ENCODE measurements at places on chromosomes 16 and 17.

- no peak for DNase-seq
Measured at GRCh38 chr17:527247-527646, 174.6 kb upstream of the RPH3AL start.

- no peak for DNase-seq
Measured at GRCh38 chr16:88713054-88713453, 6.8 kb downstream of the CTU2 start.

DNA sequence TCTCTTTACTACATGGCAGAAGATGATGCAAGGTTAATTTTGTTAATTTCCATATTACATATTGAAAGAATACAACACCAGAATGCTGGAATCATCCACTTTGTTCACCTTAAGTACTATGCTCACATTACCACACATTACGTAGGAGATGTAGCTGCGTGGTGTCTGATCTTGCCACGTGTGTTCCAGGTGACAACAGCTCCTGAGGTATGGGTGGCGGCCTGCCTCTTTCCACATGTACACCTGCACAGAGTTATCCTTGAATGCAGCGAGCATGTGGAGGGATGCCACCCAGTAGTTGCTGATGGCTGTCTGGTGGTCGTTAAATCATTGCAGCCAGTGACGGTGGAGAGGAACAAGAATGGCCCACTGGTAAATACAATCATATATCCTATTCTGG lies 740.5 kb upstream of the EEF2KMT start:
- DNase-seq = no peak

GRCh38 chr17:10633738-10634379 lies 23.2 kb downstream of the MYH3 start:
- DNase-seq = no peak

- DNase-seq = peak; percentile 27
Measured at GRCh38 chr17:67443931-67444595, 67.0 kb downstream of the PITPNC1 start.

GRCh38 chr17:77489893-77490255 lies 349.1 kb downstream of the SEC14L1 start:
- peak; percentile 51 for DNase-seq

DNA sequence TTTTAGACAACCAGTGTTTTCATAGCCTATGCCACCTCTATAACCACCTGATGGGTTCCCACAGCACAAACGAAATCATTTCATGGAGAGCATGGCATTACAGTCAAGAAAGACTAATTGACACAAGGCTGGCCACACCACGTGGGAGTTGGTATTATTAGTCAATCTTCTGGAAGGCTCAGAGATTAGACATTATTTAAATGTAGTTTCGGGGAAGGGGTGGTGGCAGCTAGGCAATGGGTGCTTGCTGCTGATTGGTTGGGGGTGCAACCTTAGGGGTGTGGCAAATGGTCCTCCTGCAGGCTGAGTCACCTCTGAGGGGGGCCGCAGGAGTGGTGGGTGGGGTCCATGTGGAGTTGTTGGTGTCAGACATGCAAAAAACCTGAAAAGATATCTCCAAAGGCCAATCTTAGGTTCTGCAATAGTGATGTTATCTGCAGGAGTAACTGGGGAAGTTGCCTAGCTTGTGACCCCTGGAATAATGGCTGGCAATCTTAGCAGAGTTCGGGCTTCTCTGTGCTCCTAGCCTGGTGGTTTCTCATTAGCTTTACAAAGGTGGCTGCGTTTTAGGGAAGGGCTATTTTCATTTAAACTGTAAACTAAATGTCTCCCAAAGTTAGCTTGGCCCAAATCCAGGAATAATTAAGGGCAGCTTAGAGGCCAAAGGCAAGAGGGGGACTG lies 4.6 kb downstream of the TEN1 start:
- DNase-seq = no peak

- DNase-seq = peak; percentile 37
Measured at GRCh38 chr16:67822511-67822910, 15.8 kb downstream of the TSNAXIP1 start.

GRCh38 chr16:82152196-82152595 lies 17.8 kb downstream of the MPHOSPH6 start:
- DNase-seq = no peak

DNA sequence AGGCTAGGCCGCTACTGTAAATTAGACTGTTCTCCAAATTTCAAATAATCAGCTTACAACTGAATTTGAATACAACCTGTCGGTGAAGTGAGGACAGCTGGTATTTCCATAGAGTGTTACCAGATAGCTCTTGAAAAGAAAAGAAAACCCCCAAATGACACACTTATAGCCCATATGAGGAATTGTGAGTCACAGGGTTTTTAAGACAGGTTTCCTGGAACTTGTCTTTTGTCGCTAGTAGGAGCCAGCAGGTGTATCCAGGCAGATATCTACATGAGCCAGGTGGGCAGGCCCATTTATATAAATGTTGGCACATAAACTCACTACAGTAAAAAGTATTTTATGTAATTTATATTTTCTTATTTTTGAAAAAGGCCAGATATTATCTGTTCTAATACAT lies 24.0 kb downstream of the TNRC6A start:
- DNase-seq = no peak

GRCh38 chr16:62882552-62883221 lies 846.4 kb upstream of the CDH8 start:
- no peak for DNase-seq

- no peak for DNase-seq
Measured at GRCh38 chr17:45197108-45197507, 24.6 kb upstream of the FMNL1 start.

DNA sequence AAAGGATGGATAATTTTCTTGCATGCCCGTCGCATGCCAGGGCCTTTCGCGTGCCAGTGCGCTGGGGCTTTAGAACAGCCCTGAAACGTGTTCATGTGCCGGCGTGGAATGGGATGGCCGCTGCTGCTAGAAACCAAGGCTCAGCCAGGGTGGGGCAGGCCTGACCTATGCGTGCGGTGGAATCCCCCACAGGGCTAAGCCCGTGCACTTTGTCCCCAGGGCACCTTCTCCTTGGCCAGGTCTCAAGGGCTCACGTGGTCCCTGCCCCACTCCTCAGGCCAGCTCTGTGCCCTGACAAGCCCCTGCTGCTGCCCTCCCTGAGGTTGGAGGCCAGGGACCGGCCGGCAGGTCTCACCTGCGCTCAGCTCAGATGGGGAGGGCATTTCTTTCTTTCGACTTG lies 13.1 kb upstream of the RNF213 start:
- DNase-seq = no peak

GRCh38 chr16:30715750-30716445 lies 16.9 kb downstream of the SRCAP start:
- no peak for DNase-seq

GRCh38 chr17:38958756-38959155 lies 8.4 kb downstream of the FBXO47 start:
- no peak for DNase-seq

DNA sequence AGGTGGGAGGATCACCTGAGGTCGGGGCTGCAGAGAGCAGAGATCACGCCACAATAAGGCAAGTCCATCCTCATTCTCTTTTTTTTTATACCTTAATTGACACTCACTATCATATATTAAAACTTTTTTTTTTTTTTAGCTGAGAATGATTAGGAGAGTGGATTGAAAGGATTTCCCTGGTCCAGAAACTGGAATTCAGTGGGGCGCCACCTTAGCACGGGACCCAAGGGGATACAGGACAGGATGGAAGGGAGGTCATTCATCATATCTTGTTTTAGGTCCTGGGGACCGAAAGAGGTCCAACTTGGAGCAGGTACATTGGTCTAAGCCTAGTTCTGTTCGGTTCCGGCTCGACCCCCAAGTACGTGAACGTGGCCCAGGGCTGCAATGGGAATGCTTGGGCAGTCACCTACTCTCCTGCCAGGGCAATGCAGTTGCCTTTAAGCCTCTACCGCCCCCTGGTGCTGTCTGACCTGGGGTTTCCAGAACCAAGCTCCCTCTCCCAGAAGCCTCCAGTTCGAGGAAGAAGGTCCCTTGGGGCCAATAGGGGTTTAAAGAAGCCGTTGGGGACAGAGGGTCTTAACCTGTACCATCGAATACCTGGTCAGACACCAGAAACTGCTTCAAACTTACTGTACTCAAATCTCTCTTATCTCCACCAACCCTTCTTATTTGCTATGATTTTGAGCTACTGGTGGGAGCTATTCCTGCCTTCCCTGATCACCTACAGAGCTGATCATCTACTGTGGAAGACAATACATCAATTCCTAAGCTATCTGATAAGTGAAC lies 19.9 kb upstream of the GPATCH8 start:
- DNase-seq = peak; percentile 85

GRCh38 chr17:3972931-3973330 lies 8.7 kb upstream of the ATP2A3 start:
- no peak for DNase-seq

GRCh38 chr16:22372882-22373661 lies 1.3 kb downstream of the CDR2 start:
- no peak for DNase-seq

DNA sequence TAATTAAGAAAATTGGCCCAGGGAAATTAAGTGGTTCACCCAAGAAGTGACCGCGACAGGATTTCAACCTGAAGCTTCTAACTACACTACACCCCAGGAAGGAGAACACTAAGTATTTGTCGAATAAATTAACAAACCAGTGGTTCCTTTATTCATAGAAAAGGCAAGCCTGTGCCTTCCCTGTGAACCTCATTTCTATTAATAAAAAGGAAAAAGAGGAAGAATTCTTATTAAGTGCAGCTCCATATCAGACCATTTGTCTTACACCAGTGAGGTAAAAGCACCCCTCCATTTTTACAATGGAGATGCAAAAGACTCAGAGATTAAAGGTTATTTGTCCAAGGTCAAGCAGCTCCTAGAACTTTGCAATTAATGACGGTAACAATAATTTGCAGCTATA lies 1.7 kb downstream of the COPS3 start:
- no peak for DNase-seq

GRCh38 chr17:50062293-50063243 lies 6.7 kb downstream of the ITGA3 start:
- DNase-seq = peak; percentile 54

GRCh38 chr17:2295575-2295974 lies 8.0 kb downstream of the SMG6 start:
- no peak for DNase-seq

DNA sequence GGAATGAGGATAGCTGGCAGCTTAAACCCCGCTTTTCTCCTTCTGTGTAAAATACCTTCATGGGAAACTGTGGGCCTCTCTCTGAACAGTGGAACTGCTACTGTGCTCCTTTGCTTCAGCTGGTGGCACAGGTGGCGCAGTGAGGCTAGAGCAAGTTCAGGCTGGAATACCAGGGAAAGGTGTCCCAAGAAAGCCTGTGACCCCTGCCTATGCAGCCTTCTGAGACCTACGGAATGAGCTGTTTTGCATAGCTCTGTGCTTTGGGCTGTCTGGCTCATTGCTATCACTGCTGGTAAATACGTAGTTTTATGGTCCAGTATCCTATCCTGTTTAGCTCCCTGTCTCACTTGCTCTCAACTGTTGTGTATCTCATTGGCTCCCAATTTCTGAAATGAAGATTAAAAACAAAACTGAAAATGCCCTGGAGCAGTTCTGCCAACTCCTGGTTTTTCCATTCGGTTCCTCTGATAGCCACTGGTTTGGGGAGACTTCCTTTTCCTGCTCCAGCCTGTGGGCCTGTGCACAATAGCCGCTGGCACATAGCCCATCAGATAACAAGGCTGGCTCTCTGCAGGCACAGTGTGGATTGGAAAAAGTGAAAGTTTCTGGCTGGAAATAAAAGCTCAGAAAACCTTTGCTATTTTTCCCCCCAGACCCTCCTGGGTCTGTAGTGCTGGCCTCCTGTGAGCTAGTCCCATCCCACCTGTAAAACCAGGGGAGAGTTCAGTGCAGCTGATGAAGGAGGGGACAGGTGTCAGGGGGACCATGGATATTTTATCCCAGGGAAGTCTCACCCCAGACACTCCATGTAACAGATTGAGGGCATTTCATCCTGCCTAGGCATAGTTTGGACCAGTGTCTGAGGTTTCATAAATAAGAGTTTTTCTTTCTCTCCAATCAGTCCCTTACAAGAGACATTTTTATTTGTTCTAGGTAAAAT lies 24.0 kb downstream of the LIMD2 start:
- peak; percentile 84 for DNase-seq

- DNase-seq = no peak
Measured at GRCh38 chr17:52376137-52376536, 217.6 kb upstream of the CA10 start.

DNA sequence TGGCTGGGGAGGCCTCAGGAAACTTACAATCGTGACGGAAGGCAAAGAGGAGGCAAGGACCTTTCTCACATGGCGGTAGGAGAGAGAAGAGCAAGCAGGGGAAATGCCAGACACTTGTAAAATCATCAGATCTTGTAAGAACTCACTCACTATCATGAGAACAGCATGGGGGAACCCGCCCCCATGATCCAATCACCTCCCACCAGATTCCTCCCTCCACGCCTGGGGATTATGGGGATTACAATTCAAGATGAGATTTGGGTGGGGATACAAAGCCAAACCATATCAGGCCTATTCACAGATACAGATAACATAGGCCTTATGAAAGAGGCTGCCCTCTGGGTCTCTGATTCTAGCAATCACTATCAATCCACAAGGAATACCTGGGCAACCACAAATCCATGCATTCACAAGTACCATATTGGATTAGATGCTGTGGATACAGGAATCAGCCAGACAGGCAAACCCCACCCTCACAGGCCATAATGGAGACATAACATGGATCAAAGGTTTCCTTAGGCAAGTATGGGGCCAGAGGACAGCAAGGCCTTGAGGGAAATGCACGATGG lies 284.9 kb downstream of the SOX9 start:
- DNase-seq = no peak

- peak; percentile 13 for DNase-seq
Measured at GRCh38 chr17:69223809-69224208, 4.8 kb downstream of the ABCA10 start.

DNA sequence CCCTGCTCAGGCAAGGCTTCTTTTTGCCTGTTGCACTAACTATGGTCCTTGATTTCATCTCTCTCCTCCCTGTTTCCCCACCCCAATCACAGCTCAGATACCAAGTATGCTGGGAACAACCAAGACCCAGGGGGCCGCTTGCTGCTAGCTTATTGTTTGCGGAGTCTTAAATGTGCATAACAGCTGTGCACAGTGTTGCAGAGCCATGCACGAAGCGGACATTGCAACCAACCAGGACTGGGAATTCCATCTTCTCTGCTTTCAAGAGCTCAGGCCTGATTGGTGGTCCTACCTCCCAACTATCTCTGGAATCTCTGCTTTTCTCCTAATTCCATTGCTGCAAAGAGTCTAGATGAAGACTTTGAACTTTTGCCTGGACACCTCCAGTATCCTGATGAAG lies 281.3 kb upstream of the TNRC6C start:
- peak; percentile 25 for DNase-seq

- DNase-seq = no peak
Measured at GRCh38 chr17:51128076-51128475, 7.4 kb upstream of the SPAG9 start.

GRCh38 chr16:24054741-24055491 lies 201.2 kb upstream of the CACNG3 start:
- DNase-seq = no peak

- no peak for DNase-seq
Measured at GRCh38 chr17:40478486-40478885, 22.9 kb downstream of the TNS4 start.

GRCh38 chr17:57356153-57356718 lies 99.9 kb downstream of the MSI2 start:
- DNase-seq = no peak

GRCh38 chr16:19687279-19687678 lies 30.7 kb downstream of the KNOP1 start:
- DNase-seq = no peak

Data from AG20443 (cell line).